ENCODE measurements at places on chromosomes 1 and 21. TPM values are rescaled to one million over a fixed set of nuclear protein-coding genes. Genes with fewer than 3 reads are reported as not detected.
A peak's percentile ranks its signal among the peaks of the same experiment; 100 is the strongest.

GRCh38 chr1:26067432-26067911 is at the start of gene TRIM63:
TSS of gene TRIM63 (minus strand) at chr1:26067630. CDS start at chr1:26067494, 136 bp downstream.
- H3K36me3 ChIP-seq: no peaks in the 10 kb centered on the region
- no peak within 1 kb of the TSS for H3K27ac ChIP-seq
- H3K27me3 ChIP-seq: peaks cover 26% of the 10 kb centered on the region
- DNase-seq: no peak
- H3K4me1 ChIP-seq: no peaks in the 10 kb centered on the region

GRCh38 chr1:208821939-208822338 is 577.8 kb upstream of the PLXNA2 start:
- no peaks in the 10 kb centered on the region for H3K36me3 ChIP-seq
- H3K4me3 ChIP-seq: no peak overlapping the region
- H3K4me1 ChIP-seq: no peaks in the 10 kb centered on the region
- DNase-seq: no peak
- H3K27ac ChIP-seq: no peak overlapping the region
- no peaks in the 10 kb centered on the region for H3K27me3 ChIP-seq

DNA sequence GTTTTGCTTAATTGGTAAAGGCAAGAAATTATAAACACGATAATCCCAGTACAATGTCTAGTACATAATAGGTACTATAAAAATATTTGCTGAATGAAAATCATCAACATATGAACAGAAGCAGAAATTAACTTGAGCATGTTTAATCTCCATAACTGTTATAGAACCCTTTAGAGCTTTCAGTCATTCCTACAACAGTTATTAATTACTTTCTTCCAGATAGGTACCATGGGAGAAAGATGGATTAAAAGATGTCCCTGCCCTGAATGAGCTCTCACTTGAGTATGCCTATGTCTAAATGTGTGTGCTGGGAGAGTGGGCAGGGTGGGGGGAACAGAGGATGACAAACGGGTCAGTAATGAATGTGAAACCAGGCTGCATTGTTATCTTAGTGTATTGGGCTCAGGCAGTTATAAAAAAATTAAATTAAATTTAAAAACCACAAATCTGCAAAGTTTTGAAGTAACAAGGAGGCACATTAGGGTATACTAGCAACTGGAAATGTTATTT is 2.4 kb downstream of the EPS15 start:
- H3K4me3 ChIP-seq: peak overlapping the region; percentile 95
- no peaks in the 10 kb centered on the region for H3K36me3 ChIP-seq
- H3K27ac ChIP-seq: peak overlapping the region; percentile 97
- peaks cover 70% of the 10 kb centered on the region for H3K4me1 ChIP-seq

- H3K36me3 ChIP-seq: no peaks in the 10 kb centered on the region
- no peak overlapping the region for H3K4me3 ChIP-seq
- no peak overlapping the region for H3K27ac ChIP-seq
- no peaks in the 10 kb centered on the region for H3K27me3 ChIP-seq
- no peak for DNase-seq
These were observed 76.8 kb downstream of the POU2F1 start for GRCh38 chr1:167297222-167298214.

- peaks cover 30% of the 10 kb centered on the region for H3K4me1 ChIP-seq
- H3K27ac ChIP-seq: no peak overlapping the region
- H3K27me3 ChIP-seq: no peaks in the 10 kb centered on the region
- no peaks in the 10 kb centered on the region for H3K36me3 ChIP-seq
- no peak overlapping the region for H3K4me3 ChIP-seq
These were observed 20.6 kb downstream of the LUZP1 start for GRCh38 chr1:23148084-23148483.

- no peaks in the 10 kb centered on the region for H3K36me3 ChIP-seq
- no peak for DNase-seq
- H3K4me1 ChIP-seq: no peaks in the 10 kb centered on the region
- H3K27me3 ChIP-seq: no peaks in the 10 kb centered on the region
- H3K4me3 ChIP-seq: no peak overlapping the region
These were observed 123.0 kb downstream of the TNR start for GRCh38 chr1:175620376-175620775.

DNA sequence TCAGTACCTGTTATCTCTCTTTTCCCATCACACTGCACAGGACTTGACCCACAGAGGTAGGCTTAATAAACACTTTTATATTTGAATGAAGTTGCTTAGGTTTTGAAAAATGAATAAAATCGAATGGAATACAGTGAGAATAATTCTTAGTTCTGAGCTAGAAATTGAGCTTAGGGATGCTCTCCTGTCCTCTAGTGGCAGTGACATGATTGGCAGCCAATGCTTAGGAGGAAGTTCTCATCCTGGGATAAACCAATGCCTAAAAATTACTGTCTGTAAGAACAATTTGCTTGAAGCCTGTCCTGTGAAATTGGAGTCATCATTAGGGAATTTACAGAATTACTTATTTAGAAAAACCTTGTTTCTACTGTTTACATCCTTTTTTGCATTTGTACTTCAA is 21.3 kb upstream of the CYP4X1 start:
- H3K4me1 ChIP-seq: no peaks in the 10 kb centered on the region
- H3K27me3 ChIP-seq: no peaks in the 10 kb centered on the region
- no peaks in the 10 kb centered on the region for H3K36me3 ChIP-seq
- no peak overlapping the region for H3K27ac ChIP-seq

DNA sequence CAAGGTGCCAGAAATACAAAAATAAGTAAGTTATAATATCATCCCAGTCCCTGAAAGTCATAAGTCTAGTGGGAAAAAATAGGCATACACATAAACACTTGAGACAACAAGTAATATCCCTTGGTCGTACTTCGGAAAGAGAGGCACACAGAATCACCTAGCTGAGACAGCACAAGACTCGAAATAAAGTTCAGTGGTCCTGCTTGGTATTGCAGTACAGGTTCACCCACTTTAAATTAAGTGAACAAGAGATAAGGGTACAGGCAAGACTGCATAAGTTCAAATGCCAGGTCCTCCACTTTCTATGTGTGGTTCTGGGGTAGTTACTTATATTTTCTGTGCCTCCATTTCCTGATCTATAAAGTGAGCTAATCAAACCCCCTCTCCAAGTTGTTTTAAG is 47.6 kb downstream of the SEC16B start:
- no peak overlapping the region for H3K4me3 ChIP-seq
- no peaks in the 10 kb centered on the region for H3K27me3 ChIP-seq
- no peak for DNase-seq
- H3K36me3 ChIP-seq: no peaks in the 10 kb centered on the region
- no peak overlapping the region for H3K27ac ChIP-seq

GRCh38 chr1:33390542-33390941 is 40.4 kb downstream of the PHC2 start:
- H3K4me3 ChIP-seq: no peak overlapping the region
- DNase-seq: no peak
- no peaks in the 10 kb centered on the region for H3K36me3 ChIP-seq
- H3K4me1 ChIP-seq: peaks cover 7% of the 10 kb centered on the region
- no peak overlapping the region for H3K27ac ChIP-seq

DNA sequence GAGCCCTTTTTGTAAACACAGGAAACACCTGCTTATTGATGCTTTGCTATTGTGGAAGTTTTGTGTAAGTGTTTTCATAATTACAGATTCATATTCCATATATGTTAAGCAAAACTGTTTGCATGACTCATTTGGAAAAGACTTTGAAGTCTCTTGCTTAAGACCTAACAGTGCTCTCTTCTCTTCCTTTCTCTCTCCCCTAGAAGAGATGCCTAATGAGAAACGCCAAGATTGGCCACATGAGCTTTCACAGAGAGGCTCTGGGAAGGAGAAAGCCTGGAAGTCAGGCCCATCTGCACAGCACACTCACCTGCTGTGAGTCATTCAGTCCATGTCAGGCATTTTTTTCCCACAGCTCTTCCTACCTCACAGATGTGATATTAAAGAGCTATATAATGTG is 101.6 kb upstream of the PALMD start:
- H3K36me3 ChIP-seq: no peaks in the 10 kb centered on the region
- H3K4me3 ChIP-seq: no peak overlapping the region
- H3K4me1 ChIP-seq: peaks cover 8% of the 10 kb centered on the region
- H3K27me3 ChIP-seq: no peaks in the 10 kb centered on the region
- DNase-seq: no peak

- H3K36me3 ChIP-seq: no peaks in the 10 kb centered on the region
- peaks cover 23% of the 10 kb centered on the region for H3K4me1 ChIP-seq
- H3K27ac ChIP-seq: no peak overlapping the region
- DNase-seq: no peak
These were observed 1.4 kb downstream of the CLCC1 start for GRCh38 chr1:108961752-108962486.

DNA sequence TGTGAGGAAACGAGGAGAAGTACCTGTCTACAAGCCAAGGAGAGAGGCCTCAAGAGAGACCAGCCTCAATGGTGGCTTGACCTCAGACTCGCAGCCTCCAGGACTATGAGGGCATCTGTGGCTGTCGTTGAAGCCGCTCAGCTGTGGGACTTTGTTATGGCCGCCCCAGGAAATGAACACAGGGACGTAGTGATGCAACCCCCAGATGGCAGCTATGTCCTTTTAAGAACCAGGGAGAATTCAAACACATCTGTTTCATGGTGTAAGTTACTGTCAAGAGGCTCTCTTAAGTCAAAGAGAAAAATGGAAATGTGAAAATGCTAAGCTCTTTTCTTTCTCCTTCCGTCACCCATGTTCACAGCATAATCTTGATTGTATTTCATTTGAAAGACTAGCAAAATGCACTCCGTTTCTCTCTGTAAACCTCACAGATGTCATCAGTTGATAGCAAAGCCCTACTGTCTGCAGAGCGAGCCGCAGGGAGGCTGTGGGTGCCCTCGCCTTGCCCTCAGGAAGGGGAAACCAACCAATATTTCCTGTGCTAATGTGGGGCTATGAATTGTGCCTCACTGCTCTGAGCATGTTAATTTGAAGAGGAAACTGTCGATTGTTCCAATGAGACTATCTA is 21.3 kb downstream of the UBASH3A start:
- H3K27me3 ChIP-seq: peaks cover 38% of the 10 kb centered on the region
- DNase-seq: no peak
- H3K4me1 ChIP-seq: no peaks in the 10 kb centered on the region
- no peak overlapping the region for H3K27ac ChIP-seq

- peak overlapping the region; percentile 84 for H3K27ac ChIP-seq
- no peaks in the 10 kb centered on the region for H3K27me3 ChIP-seq
- no peak overlapping the region for H3K4me3 ChIP-seq
- no peak for DNase-seq
These were observed 53.6 kb downstream of the SLC45A1 start for GRCh38 chr1:8371372-8371991.

DNA sequence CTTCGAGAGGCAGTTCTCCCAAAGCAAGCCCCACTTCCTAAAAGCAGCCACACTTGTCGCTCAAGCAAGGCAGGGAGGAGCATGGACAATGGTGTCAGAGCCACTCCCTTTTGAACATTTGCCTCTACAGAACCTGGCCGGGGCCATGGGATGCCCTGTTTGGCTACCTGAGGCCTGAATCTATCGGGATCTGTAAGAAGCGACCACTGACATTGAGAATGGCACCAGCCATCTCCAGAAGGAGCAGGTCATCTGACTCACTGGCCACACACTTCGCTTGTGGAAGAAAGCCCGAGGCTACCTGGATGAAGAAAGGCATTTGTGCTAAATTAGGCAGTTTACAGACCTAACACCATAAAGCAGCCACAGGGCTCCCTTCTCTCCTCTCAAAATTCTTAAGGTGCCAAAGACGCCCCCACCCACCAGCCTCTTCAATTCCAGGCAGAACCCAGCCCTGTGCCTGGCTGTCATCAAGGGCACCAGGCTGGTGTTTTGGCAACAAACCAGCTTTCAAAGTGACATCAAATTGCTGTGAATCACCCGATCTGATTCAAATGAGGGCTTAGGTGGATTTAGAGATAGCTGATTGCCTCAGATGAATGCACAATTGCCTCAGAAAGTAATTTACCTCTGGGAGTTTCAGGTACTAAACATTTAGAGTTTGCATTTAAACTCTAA is 104.8 kb downstream of the ETS2 start:
- H3K27me3 ChIP-seq: no peaks in the 10 kb centered on the region
- H3K27ac ChIP-seq: peak overlapping the region; percentile 92
- H3K4me1 ChIP-seq: peaks cover 85% of the 10 kb centered on the region
- H3K4me3 ChIP-seq: no peak overlapping the region
- no peak for DNase-seq

DNA sequence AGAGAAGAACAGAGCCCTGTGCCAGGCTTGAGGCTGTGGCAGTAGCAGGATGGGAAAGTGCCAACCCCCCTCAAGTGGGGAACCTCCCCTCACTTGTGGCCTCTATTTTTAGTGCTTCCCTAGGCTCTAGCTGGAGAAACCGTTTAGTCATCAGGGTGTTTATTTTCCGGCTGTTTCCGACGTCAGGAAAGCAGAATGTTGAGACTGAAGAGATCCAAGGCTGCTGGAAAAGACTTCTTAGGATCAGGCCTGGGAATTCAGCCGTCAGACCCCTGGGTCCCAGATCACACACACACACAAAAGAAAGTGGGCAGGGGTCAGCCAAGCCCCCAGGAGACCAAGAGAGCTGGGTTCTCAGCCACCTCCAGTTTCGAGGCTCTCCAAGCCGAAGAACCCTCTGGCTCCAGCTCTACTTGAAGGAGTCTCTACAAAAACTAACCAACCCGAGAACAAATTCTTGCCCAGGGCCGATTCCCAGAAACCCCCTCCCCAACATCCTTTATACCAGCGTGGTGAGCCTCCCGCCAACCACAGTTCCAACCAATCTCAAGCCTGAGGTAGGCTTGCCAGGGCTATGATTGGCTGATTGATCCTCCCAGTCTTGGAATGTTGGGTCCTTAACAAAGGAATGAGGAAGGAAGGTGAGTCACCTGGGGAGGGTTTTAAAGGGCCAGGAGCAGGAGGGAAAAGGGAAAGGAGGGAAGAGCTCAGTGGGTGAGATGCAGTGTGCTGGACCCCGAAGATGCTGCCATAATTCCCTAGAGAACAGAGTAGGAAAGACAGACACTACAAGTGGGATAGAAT is 2.5 kb upstream of the MEF2D start:
- DNase-seq: no peak
- H3K4me1 ChIP-seq: peaks cover 64% of the 10 kb centered on the region
- H3K27ac ChIP-seq: peak overlapping the region; percentile 100
- H3K27me3 ChIP-seq: no peaks in the 10 kb centered on the region
- H3K4me3 ChIP-seq: peak overlapping the region; percentile 23

GRCh38 chr21:43603641-43604504 is 55.4 kb downstream of the HSF2BP start:
- peaks cover 23% of the 10 kb centered on the region for H3K4me1 ChIP-seq
- no peaks in the 10 kb centered on the region for H3K27me3 ChIP-seq
- H3K4me3 ChIP-seq: no peak overlapping the region
- H3K27ac ChIP-seq: peak overlapping the region; percentile 69

GRCh38 chr21:24844671-24845070 is 762.6 kb downstream of the MRPL39 start:
- no peak for DNase-seq
- no peaks in the 10 kb centered on the region for H3K27me3 ChIP-seq
- no peaks in the 10 kb centered on the region for H3K4me1 ChIP-seq
- H3K4me3 ChIP-seq: no peak overlapping the region
- H3K27ac ChIP-seq: no peak overlapping the region
- H3K36me3 ChIP-seq: no peaks in the 10 kb centered on the region

GRCh38 chr1:168613691-168614231 is 37.4 kb downstream of the XCL1 start:
- no peak overlapping the region for H3K4me3 ChIP-seq
- no peaks in the 10 kb centered on the region for H3K27me3 ChIP-seq
- H3K27ac ChIP-seq: no peak overlapping the region
- peaks cover 13% of the 10 kb centered on the region for H3K4me1 ChIP-seq

The HAPLN2 gene
- total RNA-seq: not detected

The HSD3B1 gene
- 5.4 TPM for total RNA-seq

The PHTF1 gene
- total RNA-seq: 1.5 TPM

The CCDC27 gene
- not detected for total RNA-seq
